Mesendoderm (in vitro differentiated cells): ENCODE measurements at places on chromosomes 1 and 21.

DNA sequence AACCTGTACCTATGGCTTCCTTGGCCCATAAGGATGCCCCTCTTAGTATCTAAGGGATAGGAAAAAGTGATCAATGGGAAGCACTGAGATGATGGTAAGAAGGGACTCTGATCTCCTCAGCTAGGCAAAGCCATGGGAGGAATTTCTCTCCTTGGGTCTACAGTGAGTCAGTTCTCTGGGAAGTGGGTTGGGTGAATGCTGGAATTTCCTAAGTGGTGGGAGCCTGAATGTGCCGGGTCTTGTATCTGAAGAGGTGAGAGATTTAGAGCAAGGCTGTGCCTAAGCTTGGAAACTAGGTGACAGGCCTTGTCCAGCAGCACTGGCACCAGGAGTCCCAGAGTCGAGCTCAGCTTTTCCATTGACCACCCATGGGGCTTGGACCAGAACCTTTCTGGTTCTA is 96.3 kb upstream of the SLC2A1 start:
- DNase-seq: peak; percentile 94

- no peak for DNase-seq
Observed at GRCh38 chr1:109294481-109294880, 11.5 kb upstream of the PSRC1 start.

- no peak for DNase-seq
Observed at GRCh38 chr1:176733661-176734060, 270.7 kb downstream of the PAPPA2 start.

- no peak for DNase-seq
Observed at GRCh38 chr1:225366018-225366417, 61.8 kb downstream of the LBR start.

DNA sequence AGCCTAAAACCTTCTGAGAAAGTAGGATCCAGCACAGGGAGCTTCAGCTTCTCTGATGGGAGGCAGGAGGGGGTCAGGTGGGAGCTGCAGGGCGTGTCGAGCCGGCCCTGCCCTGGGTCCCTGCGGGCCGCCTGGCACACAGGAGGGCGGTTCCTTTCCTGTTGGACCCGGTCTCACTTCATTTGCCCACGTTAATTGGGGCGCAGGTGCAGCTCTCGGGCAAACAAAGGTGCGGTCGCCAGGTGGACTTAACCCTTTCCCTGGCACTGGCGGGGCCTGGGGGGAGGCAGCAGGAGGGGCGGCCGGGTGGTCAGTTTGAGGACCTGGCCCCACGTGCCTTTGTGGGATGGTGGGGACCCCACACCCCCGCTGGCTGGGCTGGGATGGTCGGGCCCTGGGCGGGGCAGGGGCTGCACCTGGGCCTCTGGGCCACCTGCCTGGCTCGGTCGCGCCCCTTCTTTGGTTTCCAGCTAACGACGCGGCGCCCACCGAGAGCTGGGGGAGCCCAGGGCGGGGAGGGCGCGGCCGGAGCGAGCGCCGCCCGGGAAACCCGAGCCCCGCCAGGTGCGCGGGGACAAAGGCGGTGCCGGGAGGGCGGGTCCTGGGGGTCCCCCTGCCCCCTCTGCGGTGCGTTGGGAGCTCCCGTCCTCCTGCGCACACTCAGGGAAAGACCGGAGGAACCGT is 20.8 kb upstream of the C1orf159 start:
- DNase-seq: no peak

- no peak for DNase-seq
Observed at GRCh38 chr1:232676307-232676706, 46.4 kb upstream of the SIPA1L2 start.

DNA sequence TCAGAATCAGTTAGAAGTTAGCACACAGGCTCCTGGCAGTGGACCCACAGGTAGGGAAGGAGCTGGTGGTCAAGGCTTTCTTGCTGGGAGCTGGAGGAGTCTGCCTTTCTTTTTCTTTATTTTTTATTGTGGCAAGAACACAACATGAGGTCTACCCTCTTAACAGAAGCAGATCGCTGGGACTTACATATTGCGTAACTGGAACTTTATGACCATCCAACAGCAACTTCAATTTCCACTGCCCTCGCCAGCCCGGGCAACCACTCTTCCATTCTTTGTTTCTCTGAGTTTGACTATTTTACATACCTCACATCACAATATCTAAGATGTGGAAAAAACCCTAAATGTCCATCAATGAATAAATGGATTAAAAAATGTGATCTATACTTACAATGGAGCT is 147.8 kb upstream of the AJAP1 start:
- DNase-seq: no peak

DNA sequence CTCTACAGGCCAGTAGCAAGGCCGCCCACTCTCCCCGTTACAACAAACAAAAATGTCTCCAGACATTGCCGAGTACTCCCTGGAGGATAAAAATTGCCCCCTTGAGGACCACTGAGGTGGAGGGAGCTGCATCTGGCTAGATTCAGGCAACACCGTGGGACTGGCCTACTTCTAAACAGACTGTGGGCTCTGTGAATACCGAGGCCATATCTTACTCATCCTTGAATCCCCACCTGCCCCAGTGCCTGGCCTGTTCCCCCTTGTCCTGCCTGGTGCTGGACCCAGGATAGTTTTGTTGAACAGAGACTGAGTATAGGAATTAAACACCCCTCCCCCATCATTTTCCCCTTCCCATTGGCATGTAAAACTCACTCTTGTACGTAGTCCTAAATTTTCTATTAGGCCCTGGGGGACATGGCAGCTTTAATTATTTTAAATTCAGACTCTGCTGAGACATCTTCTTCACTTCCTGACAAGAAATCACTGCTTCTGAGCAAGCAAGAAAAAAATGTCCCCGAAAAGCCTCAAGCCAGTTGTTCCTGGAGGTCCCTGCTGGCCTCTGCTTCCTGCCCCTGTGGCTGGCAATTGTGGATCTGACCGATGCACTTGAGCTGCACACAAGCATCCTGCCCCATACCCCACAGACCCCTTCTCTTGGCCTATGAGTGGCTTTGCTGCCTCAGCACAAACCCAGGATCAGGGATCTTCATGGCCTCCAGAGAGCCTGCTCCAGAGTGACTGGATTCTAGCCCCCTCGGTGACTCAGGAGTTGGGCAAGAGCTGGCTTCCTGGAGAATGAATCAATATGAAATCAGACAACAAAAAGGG is 111.0 kb downstream of the ACTL8 start:
- DNase-seq: peak; percentile 19

DNA sequence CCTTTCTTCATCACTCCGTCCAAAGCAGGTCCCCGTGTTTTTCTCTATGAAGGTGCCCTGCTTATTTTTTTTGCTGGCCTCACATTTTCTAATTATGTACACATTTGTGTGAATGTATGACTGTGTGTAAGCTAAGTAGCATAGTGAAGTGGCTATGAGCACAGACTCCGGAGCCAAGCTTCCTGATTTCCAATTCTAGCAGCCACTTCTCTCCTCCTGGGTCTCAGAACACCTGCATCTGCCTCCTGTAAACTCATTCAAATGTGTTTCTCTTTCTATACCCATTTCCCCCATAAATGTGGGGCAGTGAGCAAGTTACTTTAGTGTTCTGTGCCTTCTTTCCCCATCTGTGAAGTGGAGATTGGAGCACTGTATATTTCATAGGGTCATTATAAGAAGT is 2.1 kb downstream of the SLAMF6 start:
- DNase-seq: no peak

GRCh38 chr1:169568497-169568896 is 17.8 kb downstream of the F5 start:
- no peak for DNase-seq

DNA sequence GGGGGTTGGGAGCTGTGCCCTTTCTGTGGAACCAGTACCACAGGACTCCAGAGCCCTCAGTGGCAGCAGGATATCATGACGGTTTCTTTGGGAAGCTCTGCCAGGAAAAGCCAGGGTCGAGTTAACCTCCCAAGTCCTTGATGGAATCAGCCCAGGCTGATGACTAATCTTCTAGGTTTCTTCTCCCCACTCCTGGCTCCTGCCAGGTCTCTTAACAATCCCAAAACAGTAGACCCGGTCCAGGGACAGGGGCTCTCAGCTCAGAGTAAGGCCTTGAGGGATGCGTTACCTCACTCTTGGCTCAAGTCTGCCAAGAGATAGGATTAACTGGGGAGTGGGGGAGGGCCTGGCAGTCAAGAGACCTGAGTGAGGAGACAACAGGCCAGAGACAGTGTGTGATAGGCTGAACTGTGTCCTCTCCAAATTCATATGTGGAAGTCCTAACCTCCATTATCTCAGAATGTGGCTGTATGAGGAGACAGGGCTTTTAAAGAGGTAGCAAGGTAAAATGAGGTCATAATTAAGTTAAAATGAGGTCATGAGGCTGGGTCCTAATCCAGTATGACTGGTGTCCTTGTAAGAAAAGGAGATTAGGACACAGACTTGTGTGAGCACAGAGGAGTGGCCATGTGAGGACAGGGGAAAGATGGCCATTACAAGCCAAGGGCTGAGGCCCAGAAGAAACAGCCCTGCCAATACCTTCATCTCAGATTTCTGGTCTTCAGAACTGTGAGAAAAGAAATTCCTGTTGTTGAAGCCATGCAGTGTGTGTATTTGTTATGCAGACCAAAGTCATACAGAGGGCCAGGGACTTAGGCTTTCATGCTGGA is 95.0 kb downstream of the BEND5 start:
- DNase-seq: peak; percentile 39

- no peak for DNase-seq
Observed at GRCh38 chr1:241596633-241597032, 43.5 kb downstream of the CHML start.

DNA sequence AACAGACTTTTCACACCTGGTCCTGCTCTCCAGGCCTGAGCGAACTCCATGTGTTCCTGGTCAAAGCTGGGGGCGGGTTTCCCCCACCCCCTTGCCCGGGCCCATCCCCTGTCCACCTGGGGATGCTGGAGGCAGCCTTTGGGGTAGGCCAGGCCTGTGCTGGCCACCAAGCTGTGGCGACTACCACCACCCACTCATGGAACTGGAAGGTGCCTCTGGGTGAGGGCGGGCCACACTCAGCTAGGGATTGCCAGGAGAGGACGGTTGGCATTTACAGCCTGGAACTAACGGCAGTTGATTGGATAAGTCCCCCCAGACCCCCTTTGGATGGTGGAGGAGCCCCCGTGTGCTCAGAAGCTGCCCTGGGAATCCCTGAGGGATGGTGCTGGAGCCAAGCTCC is 7.9 kb downstream of the S100B start:
- no peak for DNase-seq

- no peak for DNase-seq
Observed at GRCh38 chr1:230548997-230549396, 93.3 kb upstream of the COG2 start.

- peak; percentile 81 for DNase-seq
Observed at GRCh38 chr1:157073944-157074685, 25.5 kb downstream of the ETV3L start.

- DNase-seq: no peak
Observed at GRCh38 chr1:225354906-225355305, 72.9 kb downstream of the LBR start.

DNA sequence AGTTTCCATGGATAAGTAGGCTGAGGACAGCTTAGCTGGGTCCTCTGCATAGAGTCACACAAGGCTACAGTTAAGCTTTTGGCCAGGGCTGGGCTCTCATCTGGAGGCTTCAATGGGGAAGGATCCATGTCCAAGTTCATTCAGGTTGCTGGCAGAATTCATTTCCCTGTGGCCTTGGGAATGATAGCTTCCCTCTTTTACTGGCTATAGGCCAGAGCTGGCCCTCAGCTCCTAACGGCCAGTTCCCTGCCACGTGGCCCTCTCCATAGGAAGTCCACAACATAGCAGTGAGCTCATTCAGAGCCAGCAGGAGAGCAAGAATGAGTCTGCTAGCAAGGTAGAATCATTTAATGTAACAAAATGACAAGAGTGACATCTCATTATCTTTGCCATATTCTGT is 15.1 kb upstream of the PODN start:
- DNase-seq: no peak

- DNase-seq: peak; percentile 85
Observed at GRCh38 chr1:111222308-111223125, 5.0 kb upstream of the CHI3L2 start.

- DNase-seq: no peak
Observed at GRCh38 chr1:110426854-110427253, 19.4 kb upstream of the LAMTOR5 start.

DNA sequence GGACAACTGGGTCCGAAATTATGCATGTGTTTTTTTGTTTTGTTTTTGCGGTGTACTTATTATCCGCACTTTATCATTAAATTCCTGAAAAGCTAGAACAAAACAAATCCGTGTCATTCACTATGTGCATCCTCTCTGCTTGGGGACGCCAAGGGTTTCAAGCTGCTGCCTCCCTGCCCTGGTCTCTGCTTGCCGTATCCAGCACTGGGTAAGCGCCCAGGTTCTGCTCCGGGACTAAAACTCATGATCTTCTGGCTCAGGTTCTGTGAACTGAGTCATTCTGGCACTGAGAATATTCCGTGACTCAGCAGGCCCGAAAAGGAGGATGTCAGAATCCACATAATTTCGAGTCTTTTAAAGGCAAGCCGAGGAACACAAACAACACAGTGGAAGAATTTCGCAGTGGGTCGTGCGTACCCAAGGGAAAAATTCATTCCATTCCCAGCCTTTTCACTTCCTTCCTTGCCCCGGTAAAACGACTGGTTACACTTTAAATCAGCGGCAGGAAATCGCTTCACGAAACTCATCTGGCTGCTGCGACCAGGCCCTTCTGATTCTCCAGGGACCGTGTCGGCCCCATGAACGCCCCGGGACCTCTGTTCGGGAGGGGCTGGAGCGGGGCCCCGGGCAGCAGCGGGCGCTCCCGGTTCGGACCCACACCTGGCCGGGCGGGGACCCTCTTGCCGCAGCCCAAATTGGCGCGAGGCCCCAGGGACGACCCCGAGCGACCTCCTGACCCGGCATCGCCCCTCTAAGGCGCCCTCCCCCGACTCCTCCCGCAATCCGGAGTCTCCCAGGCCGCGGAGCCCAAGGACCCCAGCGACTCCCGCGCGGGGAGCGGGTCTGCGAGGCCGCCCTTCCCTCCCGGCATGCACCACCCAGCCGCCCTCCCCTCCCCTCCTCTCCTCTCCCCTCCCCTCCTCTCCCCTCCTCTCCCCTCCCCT is 746 bp upstream of the LAMC1 start:
- peak; percentile 90 for DNase-seq

DNA sequence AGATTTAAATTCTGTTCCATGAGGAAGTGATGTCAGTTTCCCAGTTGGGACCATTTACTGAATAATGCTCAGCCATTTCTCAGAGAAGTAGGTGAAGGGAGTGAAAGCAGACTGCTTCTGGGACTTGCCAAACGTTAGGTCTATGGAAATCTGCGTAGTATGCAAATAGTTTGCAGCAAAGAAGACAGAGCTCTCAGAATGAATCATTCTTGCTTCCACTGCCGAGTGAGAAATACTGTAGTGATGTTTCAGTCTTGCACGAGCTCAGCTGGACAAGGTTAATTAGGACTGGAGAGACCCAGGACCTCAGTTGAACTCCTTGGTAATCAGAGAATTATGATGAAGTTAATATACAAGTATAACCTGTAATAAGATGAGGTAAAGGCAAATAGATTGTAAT is 317.7 kb upstream of the DAB1 start:
- DNase-seq: no peak

- DNase-seq: peak; percentile 70
Observed at GRCh38 chr1:54582566-54583306, 34.7 kb downstream of the ACOT11 start.

DNA sequence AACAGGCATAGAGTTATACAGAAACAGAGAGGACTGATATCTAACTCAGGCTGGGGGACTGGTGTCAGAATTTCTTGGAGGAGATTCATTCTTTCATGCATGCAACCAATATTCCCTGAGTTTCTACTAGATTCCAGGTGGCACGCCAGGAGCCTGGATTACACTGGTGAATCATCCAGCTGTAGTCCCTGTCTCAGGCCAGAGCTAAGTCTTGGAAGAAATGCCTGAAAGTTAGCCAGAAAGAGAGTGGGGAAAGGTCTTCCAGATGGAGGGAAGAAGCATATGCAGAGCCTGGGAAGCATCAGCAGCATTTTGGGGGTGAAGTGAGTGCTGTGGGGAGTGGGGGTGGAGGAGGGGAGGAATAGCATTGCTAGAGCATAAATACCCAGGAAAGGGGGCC is 239.1 kb downstream of the OMA1 start:
- no peak for DNase-seq
